Astrocyte (in vitro differentiated cells and primary cell): ENCODE measurements at places on chromosomes 12 and 14. TPM values are rescaled to one million over a fixed set of nuclear protein-coding genes. Genes with fewer than 3 reads are reported as not detected.

DNA sequence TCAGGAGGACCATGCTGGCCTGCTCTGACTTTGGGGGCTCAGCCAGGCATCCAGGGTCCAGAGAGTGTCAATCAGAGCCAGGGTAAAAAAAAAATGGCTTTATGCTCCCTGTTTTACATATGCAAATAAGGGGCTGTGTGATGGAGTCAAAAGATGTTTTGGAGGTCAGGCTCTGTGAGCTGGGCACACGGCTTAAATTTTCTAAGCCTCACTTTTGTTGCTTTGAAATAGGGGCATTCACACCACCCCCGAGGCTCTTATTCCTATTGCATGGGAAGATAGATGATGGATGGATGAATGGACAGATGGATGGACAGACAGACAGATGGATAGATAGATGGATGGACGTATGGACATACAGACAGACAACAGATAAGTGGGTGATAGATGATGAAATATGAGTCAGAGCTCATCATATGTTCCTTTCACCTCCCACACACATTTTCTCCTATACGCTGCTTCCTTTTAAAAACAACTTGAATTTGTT, 42.7 kb downstream of the RIN3 start:
- peaks cover 20% of the 10 kb centered on the region for H3K4me1 ChIP-seq
- H3K27me3 ChIP-seq = no peaks in the 10 kb centered on the region
- H3K36me3 ChIP-seq = no peaks in the 10 kb centered on the region

DNA sequence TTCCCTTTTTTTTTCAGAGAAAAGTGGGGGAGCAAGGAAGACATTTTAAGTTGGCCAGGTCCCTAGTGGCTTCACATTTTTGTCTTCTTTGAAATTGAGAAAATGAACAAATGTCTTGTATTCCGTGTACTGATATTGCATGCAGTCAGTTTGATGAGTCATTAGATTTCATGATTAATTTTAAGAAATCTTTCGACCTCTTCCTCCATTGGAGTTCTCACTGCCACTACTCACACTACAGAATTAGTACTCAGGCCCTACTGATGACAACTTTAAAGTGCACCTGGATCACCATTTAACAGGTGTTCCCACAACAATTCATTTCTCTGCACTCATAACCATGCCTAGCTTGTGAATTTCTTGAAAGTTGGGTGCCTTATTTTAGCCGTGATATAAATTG, 50.5 kb downstream of the SAMD4A start:
- H3K36me3 ChIP-seq = no peaks in the 10 kb centered on the region
- no peak overlapping the region for H3K4me3 ChIP-seq
- no peak for DNase-seq
- H3K4me1 ChIP-seq = peaks cover 5% of the 10 kb centered on the region

- no peaks in the 10 kb centered on the region for H3K36me3 ChIP-seq
- DNase-seq = no peak
- H3K4me1 ChIP-seq = no peaks in the 10 kb centered on the region
- no peaks in the 10 kb centered on the region for H3K27me3 ChIP-seq
- H3K4me3 ChIP-seq = no peak overlapping the region
Observed at GRCh38 chr12:97960225-97960624, 497.6 kb downstream of the RMST start.

DNA sequence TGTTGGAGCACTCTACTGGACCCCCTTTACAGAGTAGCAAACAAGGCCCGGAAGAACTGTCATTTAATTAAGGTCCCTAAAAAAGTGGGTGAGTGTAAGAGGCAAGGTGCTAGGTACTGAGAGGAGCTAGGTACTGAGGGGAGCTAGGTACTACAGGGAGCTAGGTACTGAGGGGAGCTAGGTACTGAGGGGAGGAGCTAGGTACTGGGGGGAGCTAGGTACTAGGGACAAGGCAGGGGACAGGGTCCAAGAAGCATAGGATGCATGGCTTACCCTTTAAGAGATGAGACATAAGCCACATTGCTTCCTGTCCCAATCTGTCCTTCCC, 4.9 kb downstream of the KRT5 start:
- H3K36me3 ChIP-seq = no peaks in the 10 kb centered on the region
- H3K27ac ChIP-seq = no peak overlapping the region

GRCh38 chr14:45089813-45090212, 5.9 kb downstream of the PRPF39 start:
- H3K4me1 ChIP-seq = peaks cover 15% of the 10 kb centered on the region
- no peaks in the 10 kb centered on the region for H3K36me3 ChIP-seq
- H3K27ac ChIP-seq = peak overlapping the region; percentile 3
- no peaks in the 10 kb centered on the region for H3K27me3 ChIP-seq

- DNase-seq = no peak
- H3K4me1 ChIP-seq = no peaks in the 10 kb centered on the region
- no peaks in the 10 kb centered on the region for H3K36me3 ChIP-seq
- no peak overlapping the region for H3K27ac ChIP-seq
- H3K27me3 ChIP-seq = no peaks in the 10 kb centered on the region
Observed at GRCh38 chr14:23722675-23723074, 86.5 kb downstream of the DHRS2 start.

DNA sequence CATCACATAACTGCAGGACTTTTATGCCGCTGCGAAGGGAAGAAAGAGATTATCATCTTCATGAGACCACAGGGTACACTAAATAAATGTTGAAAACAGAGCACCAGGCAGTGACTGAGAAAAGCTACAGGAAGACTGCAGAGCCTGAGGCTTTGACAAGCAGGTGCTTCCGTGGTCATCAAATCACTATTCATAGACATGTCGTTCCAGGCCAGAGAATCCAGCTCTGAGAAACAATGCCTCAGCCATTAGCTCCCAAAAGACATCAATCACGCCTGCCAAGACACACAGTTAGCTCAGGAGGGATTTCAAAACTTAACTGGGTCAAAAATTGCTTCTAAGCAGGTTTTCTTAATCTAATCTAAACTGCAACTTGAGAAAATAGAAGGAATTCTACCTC, 47.2 kb upstream of the GARIN6 start:
- no peak overlapping the region for H3K27ac ChIP-seq
- H3K27me3 ChIP-seq = no peaks in the 10 kb centered on the region
- no peaks in the 10 kb centered on the region for H3K4me1 ChIP-seq

GRCh38 chr12:104258476-104259067, 43.0 kb downstream of the TXNRD1 start:
- no peak for DNase-seq
- H3K27ac ChIP-seq = no peak overlapping the region
- no peaks in the 10 kb centered on the region for H3K27me3 ChIP-seq
- H3K36me3 ChIP-seq = no peaks in the 10 kb centered on the region

DNA sequence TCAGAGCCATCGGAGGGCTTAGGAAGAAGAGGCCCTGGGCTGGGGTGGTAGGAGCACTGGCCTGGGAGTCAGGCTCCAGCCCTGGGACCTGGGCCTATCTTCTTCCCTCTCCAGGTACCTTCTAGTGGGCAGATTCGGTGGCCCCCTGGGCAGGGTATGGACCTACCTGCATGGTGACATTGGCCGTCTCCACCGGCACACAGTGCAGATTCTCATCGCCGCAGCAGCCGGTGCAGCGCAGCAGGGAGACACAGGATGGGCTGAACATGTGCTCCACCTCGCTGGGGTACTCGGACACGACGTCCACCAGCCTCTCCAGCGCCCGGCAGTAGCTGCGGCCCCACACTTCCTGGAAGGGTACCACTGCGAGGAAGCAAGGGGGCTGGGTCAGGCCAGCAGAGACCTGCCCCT, 6.2 kb downstream of the PGF start:
- no peak overlapping the region for H3K27ac ChIP-seq
- no peak overlapping the region for H3K4me3 ChIP-seq
- peaks cover 5% of the 10 kb centered on the region for H3K4me1 ChIP-seq

GRCh38 chr14:45252366-45253069, 484 bp downstream of the MIS18BP1 start:
- H3K4me3 ChIP-seq = peak overlapping the region; percentile 86
- peak overlapping the region; percentile 84 for H3K27ac ChIP-seq
- H3K36me3 ChIP-seq = no peaks in the 10 kb centered on the region

DNA sequence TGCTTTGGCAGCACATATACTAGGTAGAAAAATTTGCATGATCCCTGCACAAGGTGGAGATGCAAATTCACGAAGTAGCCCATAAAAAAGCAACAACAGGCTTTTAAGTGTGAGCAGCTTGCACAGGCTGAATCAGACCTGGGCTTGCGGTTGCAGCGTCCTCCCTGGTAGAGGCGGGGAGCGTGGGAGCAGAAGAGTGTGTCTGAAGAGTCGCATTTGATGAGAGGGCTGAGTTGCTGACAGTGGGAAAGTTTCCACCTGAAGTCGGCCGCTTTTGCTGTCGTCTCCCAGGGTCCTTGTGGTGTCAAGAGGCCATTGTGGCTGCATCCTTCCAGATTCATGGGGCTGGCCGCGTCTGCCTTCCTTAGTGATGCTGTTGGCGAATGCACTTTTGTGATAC, 6.2 kb downstream of the AACS start:
- H3K4me3 ChIP-seq = no peak overlapping the region
- no peak overlapping the region for H3K27ac ChIP-seq
- no peak for DNase-seq
- peaks cover 7% of the 10 kb centered on the region for H3K4me1 ChIP-seq
- no peaks in the 10 kb centered on the region for H3K27me3 ChIP-seq

GRCh38 chr12:49541911-49542505, 3.2 kb downstream of the KCNH3 start:
- H3K4me1 ChIP-seq = peaks cover 13% of the 10 kb centered on the region
- H3K4me3 ChIP-seq = no peak overlapping the region
- H3K36me3 ChIP-seq = no peaks in the 10 kb centered on the region

DNA sequence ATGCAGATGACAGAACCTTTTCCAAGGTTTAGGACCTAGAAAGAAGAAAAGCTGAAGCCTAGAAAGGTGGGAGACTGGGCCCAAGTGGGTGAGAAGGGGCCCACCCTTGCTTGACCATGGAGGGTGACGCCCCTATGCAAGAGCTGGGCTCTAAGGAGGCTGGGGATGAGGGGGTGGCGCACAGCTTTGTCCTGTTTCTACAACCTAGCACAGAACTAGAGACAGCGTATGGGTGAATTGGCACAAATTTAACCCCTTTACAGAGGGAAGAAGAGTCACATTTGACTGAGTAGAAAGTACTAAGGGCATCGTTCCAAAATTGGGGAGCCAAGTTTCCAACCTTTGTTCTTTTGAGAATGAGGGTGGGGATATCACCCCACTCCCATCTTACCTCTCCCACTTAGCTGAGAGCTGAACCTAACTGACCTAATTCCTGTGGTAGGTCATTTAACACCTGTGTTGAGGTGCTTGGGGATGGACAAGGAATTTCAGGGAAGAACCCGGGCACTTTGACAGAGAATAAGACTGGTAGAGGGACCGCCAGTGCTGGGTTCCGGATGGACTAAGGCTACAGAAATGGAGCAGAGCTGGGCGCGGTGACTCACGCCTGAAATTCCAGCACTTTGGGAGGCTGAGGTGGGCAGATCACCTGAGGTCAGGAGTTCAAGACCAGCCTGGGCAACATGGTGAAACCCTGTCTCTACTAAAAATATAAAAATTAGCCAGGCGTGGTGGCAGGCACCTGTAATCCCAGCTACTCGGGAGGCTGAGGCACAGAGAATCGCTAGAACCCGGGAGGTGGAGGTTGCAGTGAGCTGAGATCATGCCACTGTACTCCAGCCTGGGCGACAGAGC, 5.2 kb downstream of the NFKBIA start:
- H3K4me3 ChIP-seq = no peak overlapping the region
- H3K4me1 ChIP-seq = peaks cover 28% of the 10 kb centered on the region
- peaks cover 36% of the 10 kb centered on the region for H3K36me3 ChIP-seq
- no peaks in the 10 kb centered on the region for H3K27me3 ChIP-seq
- DNase-seq = no peak

DNA sequence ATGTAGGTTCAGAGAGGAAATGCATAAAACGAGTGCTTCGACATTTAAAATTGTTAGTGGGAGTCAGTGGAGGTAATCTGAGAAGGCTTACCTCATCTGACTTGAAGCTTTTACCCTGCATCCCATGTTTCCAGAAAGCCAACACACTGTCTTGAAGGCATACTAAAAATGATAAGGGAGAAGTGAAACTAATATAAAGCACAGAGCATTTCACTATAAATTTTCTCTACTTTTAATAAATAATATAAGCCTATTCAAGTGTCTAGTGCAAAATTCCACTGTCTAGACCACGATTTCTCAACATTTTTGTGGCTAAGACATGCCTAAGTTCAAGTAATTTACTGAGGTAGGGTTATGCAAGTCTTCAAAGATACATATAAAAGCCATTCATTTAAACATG, 29.1 kb upstream of the CDKL1 start:
- H3K4me3 ChIP-seq = no peak overlapping the region
- H3K36me3 ChIP-seq = peaks cover 29% of the 10 kb centered on the region
- no peaks in the 10 kb centered on the region for H3K27me3 ChIP-seq
- H3K4me1 ChIP-seq = peaks cover 4% of the 10 kb centered on the region
- peak; percentile 88 for DNase-seq

GRCh38 chr14:102931580-102932285, 9.3 kb downstream of the AMN start:
- DNase-seq = no peak
- H3K4me3 ChIP-seq = no peak overlapping the region
- peaks cover 22% of the 10 kb centered on the region for H3K4me1 ChIP-seq
- H3K27ac ChIP-seq = no peak overlapping the region
- peaks cover 21% of the 10 kb centered on the region for H3K27me3 ChIP-seq

GRCh38 chr12:15534874-15535273, 212.6 kb downstream of the PTPRO start:
- H3K36me3 ChIP-seq = no peaks in the 10 kb centered on the region
- no peak overlapping the region for H3K4me3 ChIP-seq
- H3K27me3 ChIP-seq = no peaks in the 10 kb centered on the region
- H3K4me1 ChIP-seq = peaks cover 3% of the 10 kb centered on the region
- no peak for DNase-seq

GRCh38 chr12:1698720-1699119, 7.8 kb downstream of the ADIPOR2 start:
- no peaks in the 10 kb centered on the region for H3K4me1 ChIP-seq
- no peaks in the 10 kb centered on the region for H3K36me3 ChIP-seq
- H3K27ac ChIP-seq = no peak overlapping the region
- no peak for DNase-seq
- no peak overlapping the region for H3K4me3 ChIP-seq

GRCh38 chr14:92105893-92106142, 564 bp downstream of the ATXN3 start:
- H3K27ac ChIP-seq = peak overlapping the region; percentile 89
- peak overlapping the region; percentile 93 for H3K4me3 ChIP-seq
- peaks cover 4% of the 10 kb centered on the region for H3K4me1 ChIP-seq
- H3K27me3 ChIP-seq = no peaks in the 10 kb centered on the region
- H3K36me3 ChIP-seq = no peaks in the 10 kb centered on the region

DNA sequence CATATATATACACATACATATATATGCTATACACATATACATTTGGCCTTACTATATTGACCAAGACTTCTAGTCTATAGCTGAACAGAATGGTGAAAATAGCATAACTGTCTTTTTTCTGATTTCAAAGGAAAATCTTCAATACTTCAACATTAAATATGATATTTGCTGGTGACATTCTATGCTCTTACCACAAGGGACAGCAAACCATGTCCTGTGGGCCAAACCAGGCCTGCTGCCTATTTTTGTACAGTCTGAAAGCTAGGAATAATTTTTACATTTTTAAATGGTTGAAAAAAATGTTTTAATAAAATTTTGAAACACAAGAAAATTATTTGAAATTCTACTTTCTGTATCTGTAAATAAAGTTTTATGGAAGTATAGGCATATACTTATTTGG, 63.6 kb downstream of the EML5 start:
- no peaks in the 10 kb centered on the region for H3K27me3 ChIP-seq
- no peaks in the 10 kb centered on the region for H3K4me1 ChIP-seq
- H3K4me3 ChIP-seq = no peak overlapping the region
- H3K27ac ChIP-seq = no peak overlapping the region
- no peak for DNase-seq
- no peaks in the 10 kb centered on the region for H3K36me3 ChIP-seq

- peaks cover 2% of the 10 kb centered on the region for H3K4me1 ChIP-seq
- H3K27ac ChIP-seq = no peak overlapping the region
Observed at GRCh38 chr12:132689227-132689626, 1.8 kb downstream of the PXMP2 start.

CRADD gene
- total RNA-seq = 7.6 and 8.8 TPM in 2 replicates

NID2 gene
- total RNA-seq = 11.4 and 22.3 TPM in 2 replicates

TAS2R7 gene
- not detected in 2 replicates for total RNA-seq

C3AR1 gene
- 7.1 and 8.3 TPM in 2 replicates for total RNA-seq

CPM gene
- total RNA-seq = 2.7 and 3.5 TPM in 2 replicates

PTGDR gene
- total RNA-seq = not detected in 2 replicates

SLC38A2 gene
- 378 and 421 TPM in 2 replicates for total RNA-seq

ETFRF1 gene
- 6.7 and 9.2 TPM in 2 replicates for total RNA-seq
